Spinal cord (tissue), 10 donors: ENCODE measurements at places on chromosomes 6 and 20.
A peak's percentile ranks its signal among the peaks of the same experiment; 100 is the strongest.

DNA sequence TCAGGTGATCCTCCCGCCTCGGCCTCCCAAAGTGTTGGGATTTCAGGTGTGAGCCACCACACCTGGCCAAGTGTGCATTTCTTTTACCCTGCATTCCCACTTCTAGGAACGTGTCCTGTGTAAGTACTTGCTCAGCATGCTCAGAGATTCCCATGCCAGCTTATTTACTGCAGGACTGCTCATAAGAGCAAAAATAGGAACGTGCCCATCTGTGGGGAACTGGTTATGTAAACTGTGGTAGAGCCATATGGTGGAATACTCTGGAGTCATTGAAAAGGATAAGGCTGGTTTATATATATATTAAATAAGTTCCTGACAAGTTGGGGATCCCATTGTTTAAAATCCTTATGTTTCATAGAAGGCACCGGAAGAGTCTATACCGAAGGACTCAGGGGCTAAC lies 38.2 kb upstream of the FANCE start:
- DNase-seq = no peak
- H3K27ac ChIP-seq = no peak overlapping the region
- H3K36me3 ChIP-seq = peaks cover 36% of the 10 kb centered on the region
- peaks cover 21% of the 10 kb centered on the region for H3K4me1 ChIP-seq

- H3K4me3 ChIP-seq = no peak overlapping the region
- no peaks in the 10 kb centered on the region for H3K4me1 ChIP-seq
- H3K27ac ChIP-seq = no peak overlapping the region
- H3K27me3 ChIP-seq = peaks cover 5% of the 10 kb centered on the region
- DNase-seq = no peak
- H3K36me3 ChIP-seq = no peaks in the 10 kb centered on the region
Observed at GRCh38 chr6:14194483-14194882, 76.9 kb downstream of the CD83 start.

DNA sequence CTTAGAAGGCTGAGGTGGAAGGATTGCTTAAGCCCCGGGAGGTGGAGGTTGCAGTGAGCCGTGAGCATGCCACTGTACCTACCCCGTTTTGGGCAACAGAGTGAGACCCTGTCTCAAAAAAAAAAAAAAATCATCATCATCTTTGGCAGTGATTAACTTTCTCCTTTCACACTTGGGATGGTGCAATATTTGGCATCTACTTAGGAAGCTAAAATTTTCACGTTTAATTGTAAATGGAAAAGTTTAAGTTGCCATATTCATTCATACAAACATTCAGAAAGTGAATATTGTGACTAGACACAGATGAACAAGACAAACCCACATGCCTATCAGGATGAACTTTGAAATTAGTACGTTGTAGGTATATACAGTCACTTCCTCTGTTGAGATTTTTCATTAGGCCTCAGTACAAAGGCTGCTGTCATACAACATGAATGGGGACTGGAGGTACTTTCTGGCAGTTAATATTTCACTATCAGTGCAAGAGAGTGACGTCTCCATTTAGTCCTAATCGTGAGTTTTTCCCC lies 10.3 kb downstream of the TOP1 start:
- DNase-seq = no peak
- H3K27ac ChIP-seq = no peak overlapping the region

DNA sequence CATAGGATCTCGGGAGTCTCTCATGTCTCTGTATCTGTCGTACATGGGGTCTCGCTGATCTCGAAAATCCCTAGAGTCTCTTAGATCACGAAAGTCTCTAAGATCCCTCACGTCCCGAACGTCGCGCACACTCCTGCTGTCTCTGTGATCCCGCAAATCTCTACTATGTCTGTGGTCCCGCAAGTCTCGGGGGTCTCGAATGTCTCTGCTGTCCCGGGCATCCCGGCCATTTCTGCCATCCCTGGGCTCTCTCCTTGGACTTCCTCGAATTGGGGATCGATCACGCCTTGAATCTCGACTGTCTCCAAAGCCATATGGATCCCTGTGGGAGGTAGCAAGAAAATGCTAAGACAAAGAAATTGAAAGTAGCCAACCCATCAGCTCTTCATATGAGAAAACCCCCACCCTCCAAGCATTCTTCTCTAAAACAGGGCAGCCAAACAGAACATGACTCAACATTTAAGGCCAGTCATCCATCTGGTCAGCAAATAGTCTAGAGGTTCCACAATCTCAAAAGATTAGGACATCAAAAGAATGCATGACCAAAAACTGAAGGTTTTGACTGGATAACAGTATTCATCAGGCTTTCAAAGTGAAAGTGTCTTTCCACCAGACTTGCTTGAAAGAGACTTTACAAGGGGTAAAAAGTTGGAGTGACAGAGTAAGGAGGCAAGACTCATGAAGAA lies 19.4 kb downstream of the NCOA5 start:
- no peaks in the 10 kb centered on the region for H3K27me3 ChIP-seq
- H3K36me3 ChIP-seq = peaks cover 35% of the 10 kb centered on the region
- no peak overlapping the region for H3K27ac ChIP-seq
- DNase-seq = no peak
- H3K4me1 ChIP-seq = no peaks in the 10 kb centered on the region
- H3K4me3 ChIP-seq = no peak overlapping the region

DNA sequence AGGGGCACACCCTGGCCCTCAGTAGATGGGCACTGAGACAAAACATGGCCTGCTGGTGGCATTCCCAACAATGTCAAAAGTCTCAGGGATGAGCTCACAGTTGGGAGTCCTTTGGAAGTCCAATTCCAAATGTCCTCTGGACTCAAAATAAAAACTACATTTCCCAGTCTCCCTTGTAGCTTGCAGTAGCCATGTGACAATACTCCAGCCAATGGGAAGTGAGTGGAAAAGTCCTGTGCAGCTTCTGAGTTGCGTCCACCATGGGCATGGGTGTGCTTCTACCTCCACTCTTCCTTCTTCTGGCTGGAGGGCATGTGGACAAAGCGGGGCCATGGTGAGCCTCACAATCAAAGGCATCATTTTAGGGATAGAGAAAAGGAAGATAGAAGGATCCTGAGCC lies 5.8 kb upstream of the ADAM33 start:
- H3K4me1 ChIP-seq = peaks cover 12% of the 10 kb centered on the region
- peak overlapping the region; percentile 75 for H3K27ac ChIP-seq
- no peak for DNase-seq
- no peak overlapping the region for H3K4me3 ChIP-seq

GRCh38 chr6:34920097-34920496 lies 31.0 kb downstream of the ANKS1A start:
- H3K4me1 ChIP-seq = no peaks in the 10 kb centered on the region
- H3K27ac ChIP-seq = no peak overlapping the region
- no peaks in the 10 kb centered on the region for H3K36me3 ChIP-seq
- H3K4me3 ChIP-seq = no peak overlapping the region
- no peaks in the 10 kb centered on the region for H3K27me3 ChIP-seq
- DNase-seq = no peak

DNA sequence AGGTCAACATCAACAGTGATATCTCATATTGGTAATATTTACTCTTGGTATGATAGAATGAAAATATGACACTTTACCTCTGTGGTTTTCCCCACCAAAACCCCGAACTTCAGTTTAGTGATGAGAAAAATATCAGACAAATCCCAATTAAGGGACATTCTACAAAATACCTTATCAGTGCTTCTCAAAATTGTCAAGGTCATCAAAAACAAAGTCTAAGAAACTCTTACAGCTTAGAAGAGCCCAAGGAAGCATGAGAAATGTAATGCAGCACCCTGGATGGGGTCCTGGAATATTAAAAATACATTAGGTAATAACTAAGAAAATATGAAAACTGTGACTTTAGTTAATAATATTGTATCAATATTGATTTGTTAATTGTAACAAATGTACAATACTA lies 148.3 kb upstream of the TFAP2D start:
- no peaks in the 10 kb centered on the region for H3K36me3 ChIP-seq
- H3K4me1 ChIP-seq = no peaks in the 10 kb centered on the region
- no peak overlapping the region for H3K4me3 ChIP-seq
- no peak for DNase-seq

DNA sequence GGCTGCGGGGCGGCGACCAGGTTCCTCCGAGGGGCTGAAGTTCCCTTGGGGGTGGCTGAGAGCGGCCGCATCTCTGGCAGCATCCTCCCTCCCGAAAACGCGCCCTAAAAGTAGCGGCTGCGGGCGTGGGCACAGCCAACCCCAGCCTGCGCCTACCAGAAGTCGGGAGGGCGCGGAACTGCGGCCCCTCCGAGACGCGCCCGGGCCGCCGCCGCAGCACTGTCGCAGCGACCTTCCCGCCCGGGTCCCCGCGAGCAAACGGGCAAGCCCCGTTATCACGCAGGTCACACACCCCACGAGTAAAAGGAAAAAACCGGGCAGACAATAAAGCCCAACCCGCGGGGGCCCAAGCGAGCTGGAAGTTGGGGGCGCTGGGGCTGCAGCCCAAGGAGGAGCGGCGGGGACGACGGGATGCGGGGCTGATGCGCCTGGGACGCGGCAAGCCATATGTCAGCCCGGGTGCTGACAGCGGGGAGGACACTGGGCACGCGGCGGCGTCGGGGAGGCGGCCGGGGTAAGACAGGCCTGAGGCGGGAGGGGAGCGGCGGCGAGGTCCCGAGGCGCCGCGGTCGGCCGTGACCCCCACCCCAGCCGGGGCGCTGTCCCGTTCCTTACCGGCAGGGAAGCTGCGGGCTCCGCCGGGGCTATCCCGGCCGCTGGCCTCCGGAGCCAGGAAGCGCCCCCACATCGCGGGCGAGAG lies 659 bp downstream of the CEP85L start:
- peak overlapping the region; percentile 95 for H3K27ac ChIP-seq
- peaks cover 4% of the 10 kb centered on the region for H3K4me1 ChIP-seq
- no peaks in the 10 kb centered on the region for H3K27me3 ChIP-seq
- peak; percentile 72 for DNase-seq

- no peaks in the 10 kb centered on the region for H3K4me1 ChIP-seq
- no peak overlapping the region for H3K27ac ChIP-seq
- peak; percentile 31 for DNase-seq
- H3K36me3 ChIP-seq = no peaks in the 10 kb centered on the region
Observed at GRCh38 chr6:147825848-147826247, 317.4 kb downstream of the SAMD5 start.

DNA sequence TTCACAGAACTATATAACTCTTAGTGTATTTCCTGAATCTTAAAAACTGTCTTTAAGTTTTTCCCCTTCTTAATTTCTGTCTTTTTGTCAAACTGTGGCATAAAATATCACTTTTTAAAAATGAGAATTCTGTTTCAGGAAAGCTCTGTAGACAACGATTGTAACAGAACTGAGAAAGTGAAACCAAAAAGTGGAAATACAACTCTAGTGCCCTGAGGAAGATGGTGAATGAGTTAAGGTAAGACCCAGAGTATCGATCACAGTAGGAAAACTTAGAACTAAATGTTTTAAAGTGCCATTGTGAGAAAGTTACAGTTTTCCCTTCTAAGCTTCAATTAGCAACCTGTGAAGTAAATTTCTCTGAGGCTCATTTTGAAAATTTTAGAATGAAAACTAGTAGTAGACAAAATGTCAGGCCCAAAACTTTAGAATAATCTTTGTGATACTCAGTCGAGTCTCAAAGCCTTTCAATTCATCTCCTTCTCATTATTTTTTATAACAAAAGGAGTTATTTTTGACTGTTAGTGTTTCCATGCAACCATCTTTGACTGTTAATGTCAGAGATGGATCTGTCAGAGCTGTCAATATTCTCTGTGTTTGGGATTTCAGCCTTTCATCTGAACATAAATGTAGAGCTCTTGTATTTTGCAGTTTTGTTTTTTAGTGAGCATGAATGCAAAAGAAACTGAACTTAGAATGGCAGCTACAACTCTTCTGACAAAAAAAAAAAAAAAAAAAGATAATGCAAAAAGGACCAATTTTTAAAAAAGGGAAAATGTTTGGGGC lies 19.0 kb upstream of the TRDN start:
- H3K27ac ChIP-seq = no peak overlapping the region
- no peaks in the 10 kb centered on the region for H3K4me1 ChIP-seq
- H3K27me3 ChIP-seq = no peaks in the 10 kb centered on the region
- H3K4me3 ChIP-seq = no peak overlapping the region

GRCh38 chr6:12336121-12336971 lies 46.2 kb downstream of the EDN1 start:
- no peaks in the 10 kb centered on the region for H3K4me1 ChIP-seq
- no peak overlapping the region for H3K27ac ChIP-seq
- no peaks in the 10 kb centered on the region for H3K36me3 ChIP-seq
- H3K27me3 ChIP-seq = no peaks in the 10 kb centered on the region
- DNase-seq = no peak
- H3K4me3 ChIP-seq = no peak overlapping the region

DNA sequence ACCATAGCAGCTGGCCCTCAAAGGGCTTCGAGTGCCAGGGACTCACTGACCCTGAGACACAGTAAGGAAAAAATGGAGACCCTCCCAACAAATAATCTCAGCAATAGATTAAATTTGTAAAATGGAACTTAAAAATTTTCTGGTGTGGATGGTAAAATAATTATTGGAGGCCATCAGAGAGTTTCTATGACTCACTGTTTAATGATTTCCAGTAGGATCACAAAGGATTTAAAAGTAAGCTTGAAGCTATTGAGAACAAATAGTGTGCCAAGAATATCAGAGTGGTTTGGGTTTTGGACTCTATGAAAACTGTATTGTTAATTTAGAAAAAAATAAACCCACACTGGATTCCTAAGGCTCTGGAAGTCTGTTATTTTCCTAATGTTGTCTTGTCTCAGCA lies 115.2 kb upstream of the AKIRIN2 start:
- no peak overlapping the region for H3K4me3 ChIP-seq
- no peaks in the 10 kb centered on the region for H3K27me3 ChIP-seq
- H3K27ac ChIP-seq = no peak overlapping the region
- H3K36me3 ChIP-seq = no peaks in the 10 kb centered on the region
- DNase-seq = no peak
